Activated CD4-positive, alpha-beta T cell treated with anti-CD3 and anti-CD28 coated beads for 36 hours (primary cell): ENCODE measurements at places on chromosomes 2 and 18. TPM values are rescaled to one million over a fixed set of nuclear protein-coding genes. Genes with fewer than 3 reads are reported as not detected.

GRCh38 chr2:21067859-21068537, 24.1 kb upstream of the APOB start:
- H3K36me3 ChIP-seq, result no peaks in the 10 kb centered on the region
- peaks cover 6% of the 10 kb centered on the region for H3K27me3 ChIP-seq
- H3K4me3 ChIP-seq, result no peak overlapping the region
- H3K27ac ChIP-seq, result no peak overlapping the region
- DNase-seq, result no peak

GPR35 gene
- total RNA-seq, result 4.1 TPM

GRCh38 chr2:157782057-157782845, 93.9 kb downstream of the ACVR1 start:
- H3K4me1 ChIP-seq, result peaks cover 37% of the 10 kb centered on the region
- H3K27me3 ChIP-seq, result no peaks in the 10 kb centered on the region
- peak overlapping the region; percentile 58 for H3K27ac ChIP-seq
- peak; percentile 33 for DNase-seq
- H3K36me3 ChIP-seq, result peaks cover 15% of the 10 kb centered on the region
- H3K4me3 ChIP-seq, result no peak overlapping the region

KIDINS220 gene
- 24.4 TPM for total RNA-seq

DNA sequence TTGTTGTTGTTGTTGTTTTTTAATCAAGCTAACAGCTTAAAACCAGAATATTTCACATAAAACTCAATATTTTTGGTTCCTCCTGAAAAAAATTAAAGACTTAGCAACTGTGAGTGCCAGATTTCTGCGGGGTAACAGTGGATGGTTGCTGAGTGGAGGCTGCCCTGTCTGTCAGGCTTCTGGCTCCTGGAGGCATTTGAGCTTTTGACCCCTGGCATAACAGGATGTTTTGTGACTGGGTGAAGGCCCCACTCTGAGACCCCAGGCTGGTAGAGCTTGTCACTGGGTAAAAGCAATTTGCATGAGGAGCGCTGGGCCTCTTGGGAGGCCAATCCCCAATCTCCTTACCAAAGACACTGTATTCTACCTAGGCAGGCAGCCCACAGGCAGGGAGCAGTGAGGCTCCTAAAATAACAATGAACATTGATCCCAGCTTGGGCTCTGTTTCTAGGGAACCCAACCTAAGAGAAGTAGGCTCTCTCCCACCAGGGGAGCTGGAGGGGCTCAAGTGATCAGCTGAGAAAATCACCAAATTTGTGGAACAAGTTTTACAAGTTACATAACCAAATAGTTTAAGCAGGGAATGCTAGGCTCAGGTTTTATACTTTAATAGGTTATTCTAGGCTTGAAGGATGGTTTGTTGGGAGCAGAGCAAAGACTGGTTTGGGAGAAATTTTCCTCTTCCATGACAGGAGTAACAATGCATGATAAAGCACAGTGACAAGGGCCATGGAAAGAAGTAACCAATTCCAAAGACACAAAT, 5.9 kb upstream of the SPRED2 start:
- H3K27me3 ChIP-seq, result peaks cover 36% of the 10 kb centered on the region
- H3K4me1 ChIP-seq, result peaks cover 16% of the 10 kb centered on the region
- no peak for DNase-seq
- no peak overlapping the region for H3K4me3 ChIP-seq
- H3K27ac ChIP-seq, result no peak overlapping the region
- no peaks in the 10 kb centered on the region for H3K36me3 ChIP-seq

- H3K27me3 ChIP-seq, result no peaks in the 10 kb centered on the region
- H3K27ac ChIP-seq, result no peak overlapping the region
- DNase-seq, result no peak
- no peaks in the 10 kb centered on the region for H3K4me1 ChIP-seq
- peaks cover 28% of the 10 kb centered on the region for H3K36me3 ChIP-seq
Measured at GRCh38 chr2:47007223-47007825, 91.7 kb upstream of the MCFD2 start.

- H3K36me3 ChIP-seq, result no peaks in the 10 kb centered on the region
- no peak for DNase-seq
- H3K27ac ChIP-seq, result no peak overlapping the region
- no peak overlapping the region for H3K4me3 ChIP-seq
- no peaks in the 10 kb centered on the region for H3K27me3 ChIP-seq
Measured at GRCh38 chr2:172713365-172713875, 22.2 kb upstream of the RAPGEF4 start.

POTEJ gene
- not detected for total RNA-seq

DNA sequence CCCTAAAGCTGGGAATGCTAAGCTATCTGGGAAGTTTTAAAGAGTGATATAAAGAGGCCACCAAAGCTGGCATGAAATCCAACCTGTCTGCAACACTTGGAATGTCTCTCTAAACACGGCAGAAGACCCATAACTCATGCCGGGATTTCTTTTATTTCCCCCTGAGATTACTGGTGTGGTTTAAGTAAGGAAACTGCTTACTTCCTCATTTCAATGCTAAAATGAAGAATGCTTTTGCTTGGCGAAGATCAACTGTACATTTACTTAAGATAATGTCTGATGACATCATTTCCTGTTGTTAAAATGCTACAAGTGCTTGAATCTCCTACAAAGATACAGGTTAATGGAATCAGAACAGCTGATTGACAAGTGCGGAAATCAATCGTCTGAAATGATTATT, 353.8 kb upstream of the SALL3 start:
- no peaks in the 10 kb centered on the region for H3K36me3 ChIP-seq
- no peak overlapping the region for H3K27ac ChIP-seq
- no peaks in the 10 kb centered on the region for H3K4me1 ChIP-seq
- DNase-seq, result no peak
- H3K4me3 ChIP-seq, result no peak overlapping the region

GRCh38 chr2:101698014-101698843, 722 bp downstream of the MAP4K4 start:
- no peaks in the 10 kb centered on the region for H3K27me3 ChIP-seq
- peaks cover 15% of the 10 kb centered on the region for H3K36me3 ChIP-seq
- peaks cover 30% of the 10 kb centered on the region for H3K4me1 ChIP-seq
- peak; percentile 47 for DNase-seq
- H3K27ac ChIP-seq, result peak overlapping the region; percentile 68
- H3K4me3 ChIP-seq, result no peak overlapping the region

- no peak for DNase-seq
- H3K4me3 ChIP-seq, result no peak overlapping the region
- peak overlapping the region; percentile 4 for H3K27ac ChIP-seq
- H3K4me1 ChIP-seq, result peaks cover 38% of the 10 kb centered on the region
- H3K36me3 ChIP-seq, result peaks cover 11% of the 10 kb centered on the region
Measured at GRCh38 chr2:54613386-54613785, 110.1 kb upstream of the EML6 start.

PDE1A gene
- total RNA-seq, result not detected

DNA sequence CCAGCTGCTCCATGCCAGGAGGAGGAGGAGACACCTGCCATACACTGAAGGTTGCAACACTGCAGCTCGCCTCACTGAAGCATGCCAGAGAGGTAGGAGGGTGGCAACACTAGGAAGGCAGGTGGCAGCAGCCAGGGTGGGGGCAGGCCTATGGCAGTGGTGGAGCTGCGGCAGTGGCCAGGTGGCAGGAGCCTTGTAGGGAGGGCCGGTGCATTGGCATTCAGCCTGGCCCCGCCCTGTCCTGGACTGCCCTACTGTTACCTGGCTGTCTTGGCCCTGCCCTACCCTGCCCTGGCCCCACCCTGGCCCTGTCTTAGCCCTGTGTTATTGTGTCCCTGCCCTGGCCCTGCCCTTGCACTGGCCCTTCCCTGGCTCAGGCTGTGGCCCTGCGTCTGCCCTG, 7.4 kb upstream of the ANKRD62 start:
- no peaks in the 10 kb centered on the region for H3K36me3 ChIP-seq
- H3K27ac ChIP-seq, result no peak overlapping the region
- DNase-seq, result no peak
- H3K4me3 ChIP-seq, result no peak overlapping the region
- H3K4me1 ChIP-seq, result no peaks in the 10 kb centered on the region

GRCh38 chr18:27668158-27668557, 483.1 kb upstream of the CHST9 start:
- DNase-seq, result no peak
- H3K36me3 ChIP-seq, result no peaks in the 10 kb centered on the region
- H3K27me3 ChIP-seq, result no peaks in the 10 kb centered on the region
- H3K27ac ChIP-seq, result no peak overlapping the region
- no peaks in the 10 kb centered on the region for H3K4me1 ChIP-seq

DNA sequence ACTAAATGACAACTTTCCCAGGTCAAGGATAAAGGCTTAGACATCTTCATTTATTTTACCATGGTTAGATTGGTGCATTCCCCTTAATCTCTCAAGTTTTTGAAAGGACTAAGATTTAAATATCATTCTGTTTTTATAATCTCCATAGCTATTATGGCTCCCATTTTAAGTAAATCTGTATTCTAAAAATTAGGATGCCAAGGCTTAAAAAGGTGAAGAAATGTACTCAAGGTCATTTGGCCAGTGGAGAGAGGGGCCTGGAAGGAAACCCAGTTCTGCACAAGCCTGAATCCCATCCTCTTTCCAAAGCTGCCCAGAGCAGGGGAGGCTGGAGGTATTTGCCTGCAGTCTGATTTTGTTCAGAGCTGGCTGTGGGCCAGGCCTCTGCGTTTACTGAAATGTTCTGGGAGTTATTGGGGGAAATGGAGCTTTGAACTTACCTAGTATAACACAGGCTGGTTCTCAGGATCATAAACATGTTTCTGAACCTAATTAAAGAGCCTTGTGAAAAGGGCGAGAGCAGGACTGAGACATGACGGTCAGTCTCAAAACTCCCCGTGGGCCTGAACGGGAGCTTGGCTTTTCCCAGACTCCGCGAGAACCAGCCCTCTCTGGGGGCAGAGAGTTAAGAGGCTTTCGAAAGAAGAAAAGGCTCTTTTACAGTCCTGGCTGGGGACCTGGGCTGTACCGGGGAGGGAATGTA, 85.6 kb downstream of the DDX1 start:
- no peaks in the 10 kb centered on the region for H3K4me1 ChIP-seq
- H3K36me3 ChIP-seq, result no peaks in the 10 kb centered on the region
- no peak for DNase-seq
- H3K27me3 ChIP-seq, result peaks cover 6% of the 10 kb centered on the region

DNA sequence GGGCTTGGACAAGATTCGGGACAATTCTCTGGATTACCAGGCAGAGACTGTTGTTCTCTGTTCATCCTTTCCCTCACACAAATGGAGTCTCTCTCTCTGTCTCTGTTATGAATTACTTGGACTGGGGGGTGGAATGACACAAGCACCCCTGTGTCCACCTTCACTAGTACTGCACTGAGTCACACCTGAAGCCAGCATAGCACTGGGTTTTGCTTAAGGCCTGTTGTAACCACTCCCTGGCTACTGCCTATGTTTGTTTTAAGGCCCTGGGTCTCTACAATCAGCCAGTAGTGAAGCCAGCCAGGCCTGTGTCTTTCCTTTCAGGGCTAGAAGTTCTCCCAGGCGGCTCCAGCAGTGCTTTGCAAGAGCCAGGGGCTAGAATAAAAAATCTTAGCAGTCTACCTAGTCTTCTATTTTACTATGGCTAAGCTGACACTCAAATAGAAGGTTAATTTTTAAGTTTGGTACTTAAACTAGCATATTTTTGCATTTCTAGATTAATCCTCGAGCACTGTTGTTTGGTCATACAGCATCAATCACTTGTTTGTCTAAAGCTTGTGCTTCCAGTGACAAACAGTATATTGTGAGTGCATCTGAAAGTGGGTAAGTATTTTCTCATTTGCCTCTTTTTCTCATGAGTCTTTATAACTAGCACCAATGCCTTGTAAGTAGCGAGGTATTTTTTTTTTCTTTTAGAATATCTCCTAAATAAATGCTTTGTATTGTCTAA, 27.8 kb downstream of the WDR7 start:
- H3K4me3 ChIP-seq, result no peak overlapping the region
- DNase-seq, result no peak
- H3K36me3 ChIP-seq, result peaks cover 18% of the 10 kb centered on the region
- H3K27ac ChIP-seq, result no peak overlapping the region
- H3K4me1 ChIP-seq, result peaks cover 2% of the 10 kb centered on the region

FBXO41 gene
- 27.7 TPM for total RNA-seq
